K562 (cell line): ENCODE measurements at places on chromosomes 16 and 17. TPM values are rescaled to one million over a fixed set of nuclear protein-coding genes. Genes with fewer than 3 reads are reported as not detected.

DNA sequence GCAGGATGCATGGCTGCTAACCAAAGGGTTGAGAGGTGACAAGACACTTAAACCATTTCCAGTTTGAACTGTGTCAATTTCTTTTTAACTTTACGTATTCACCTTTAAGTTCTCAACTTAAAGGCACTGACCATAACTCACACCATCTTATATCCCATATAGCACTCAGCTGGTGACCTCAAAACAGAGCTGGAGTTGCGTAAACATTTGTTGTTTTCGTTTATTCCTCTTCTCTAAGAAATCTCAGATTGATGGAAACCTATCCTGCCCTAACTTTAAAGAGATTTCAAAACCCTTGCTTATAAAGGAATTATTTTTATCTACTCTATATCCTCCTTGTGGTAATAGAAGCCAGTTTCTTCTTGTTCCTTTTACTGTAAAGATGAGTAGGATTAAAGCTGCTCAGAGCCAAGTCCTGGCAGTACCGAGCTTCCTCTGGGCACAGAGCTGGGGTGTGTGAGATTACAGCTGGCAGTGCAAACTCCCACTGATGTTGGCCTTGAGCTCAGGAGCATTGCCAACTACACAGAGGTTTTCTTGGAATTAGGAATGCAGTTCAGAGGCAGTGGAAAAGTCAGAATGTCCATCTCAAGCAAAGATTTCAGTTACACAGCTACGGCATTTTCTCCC is 1.3 kb downstream of the KCTD2 start:
- DNase-seq = no peak

DNA sequence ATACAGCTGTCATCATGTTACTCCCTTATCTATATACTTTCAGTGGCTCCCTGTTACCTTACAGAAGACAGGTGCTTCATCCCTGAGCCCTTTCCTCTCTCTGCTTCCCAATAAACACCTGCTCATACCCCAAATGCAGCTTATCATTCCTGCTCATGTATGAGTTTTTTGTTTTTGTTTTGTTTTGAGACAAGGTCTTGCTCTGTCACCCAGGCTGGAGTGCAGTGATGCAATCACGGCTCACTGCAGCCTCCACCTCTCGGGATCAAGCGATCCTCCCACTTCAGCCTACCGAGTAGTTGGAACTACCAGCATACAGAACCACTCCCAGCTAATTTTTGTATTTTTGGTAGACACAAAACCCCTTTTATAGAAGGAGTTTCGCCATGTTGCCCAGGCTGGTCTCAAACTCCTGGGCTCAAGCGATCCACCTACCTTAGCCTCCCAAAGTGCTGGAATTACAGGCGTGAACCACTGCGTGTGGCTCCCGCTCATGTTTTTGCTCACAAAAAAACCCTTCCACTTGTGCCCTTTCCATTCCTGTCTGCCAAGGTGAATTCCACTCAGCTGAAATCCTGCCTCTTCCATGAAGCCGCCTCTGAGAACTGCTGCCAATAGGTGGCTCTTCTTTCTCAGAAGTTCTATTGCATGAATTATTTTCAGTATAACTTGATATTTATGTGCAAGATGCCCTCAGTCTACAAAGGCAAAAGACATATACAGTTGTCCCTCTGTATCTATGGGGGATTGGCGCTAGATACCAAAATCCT is 7.9 kb upstream of the RNF157 start:
- DNase-seq = no peak

DNA sequence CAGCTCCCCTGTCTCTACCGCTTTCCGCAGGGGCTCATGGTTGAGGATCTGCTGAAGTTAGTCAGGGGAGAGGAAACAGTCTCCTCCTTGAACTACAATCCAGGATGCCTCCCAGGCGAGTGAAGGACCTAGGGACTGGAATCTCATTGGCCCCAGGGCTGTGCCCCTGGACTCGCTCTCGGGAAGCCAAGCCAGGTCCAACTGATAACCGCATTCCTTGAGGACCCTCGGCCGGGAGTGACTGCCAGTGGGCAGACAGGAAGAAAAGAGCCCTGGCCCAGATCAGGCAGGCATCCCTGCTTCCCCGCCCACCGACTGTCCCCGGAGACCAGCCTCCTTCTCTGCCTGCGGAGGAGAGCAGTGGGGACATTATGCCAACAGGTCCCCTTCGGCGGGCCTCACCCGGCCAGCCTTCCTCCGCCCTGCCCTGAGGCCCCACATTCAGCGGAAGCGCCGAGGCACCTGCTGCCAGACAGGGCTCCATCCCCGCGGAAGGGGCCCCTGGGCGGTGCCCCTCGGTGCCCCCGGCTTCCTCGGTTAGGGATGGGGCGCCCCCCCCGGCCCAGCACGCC is 776 bp downstream of the LRRC75A start:
- no peak for DNase-seq

DNA sequence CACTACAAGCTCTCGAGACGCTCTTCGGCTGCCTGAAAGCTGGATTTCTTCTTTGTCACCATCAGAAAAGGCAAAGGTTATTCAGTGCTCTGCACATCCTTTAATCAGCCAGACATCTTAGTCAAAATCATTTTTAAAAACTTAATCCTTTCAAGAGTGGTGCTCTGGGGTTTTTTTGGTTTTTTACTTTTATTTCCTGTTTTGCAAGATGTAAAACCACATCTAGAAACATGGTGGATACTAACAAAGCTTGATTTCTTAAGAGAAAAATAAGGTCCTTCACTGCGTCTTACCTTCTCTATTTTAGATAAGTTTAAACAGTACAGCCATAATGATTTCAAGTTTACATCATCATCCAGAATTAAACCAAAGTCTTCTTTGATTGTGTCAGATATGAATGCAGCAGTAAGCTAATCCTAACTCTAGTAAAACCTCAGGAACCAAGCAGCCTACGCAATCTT is 6.3 kb downstream of the ANKRD11 start:
- DNase-seq = no peak

DNA sequence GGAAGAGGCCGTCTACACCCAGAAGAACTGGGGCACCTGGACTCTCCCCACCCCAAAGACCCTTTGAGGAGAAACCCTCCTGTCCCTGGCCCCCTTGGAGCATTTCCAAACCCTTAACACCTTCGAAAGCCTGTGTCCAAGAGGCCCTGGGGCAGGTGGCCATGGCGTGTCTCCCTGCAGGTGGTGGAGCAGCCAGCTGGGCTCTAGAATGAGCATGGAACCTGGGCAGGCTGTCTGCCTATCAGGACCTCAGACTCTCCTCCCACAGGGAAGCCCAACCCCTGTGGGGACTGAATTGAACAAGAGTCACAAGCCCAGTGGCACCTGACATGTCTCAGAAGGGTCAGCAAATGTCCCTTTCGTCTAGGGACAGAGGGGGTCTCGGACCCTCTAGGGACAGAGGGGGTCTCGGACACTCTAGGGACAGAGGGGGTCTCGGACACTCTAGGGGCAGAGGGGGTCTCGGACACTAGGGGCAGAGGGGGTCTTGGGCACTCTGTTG is 8.4 kb downstream of the CBX4 start:
- DNase-seq = peak; percentile 39

GRCh38 chr17:35743626-35744328 is 9.3 kb downstream of the GAS2L2 start:
- peak; percentile 48 for DNase-seq

GRCh38 chr17:66472123-66472522 is 169.7 kb downstream of the PRKCA start:
- no peak for DNase-seq

DNA sequence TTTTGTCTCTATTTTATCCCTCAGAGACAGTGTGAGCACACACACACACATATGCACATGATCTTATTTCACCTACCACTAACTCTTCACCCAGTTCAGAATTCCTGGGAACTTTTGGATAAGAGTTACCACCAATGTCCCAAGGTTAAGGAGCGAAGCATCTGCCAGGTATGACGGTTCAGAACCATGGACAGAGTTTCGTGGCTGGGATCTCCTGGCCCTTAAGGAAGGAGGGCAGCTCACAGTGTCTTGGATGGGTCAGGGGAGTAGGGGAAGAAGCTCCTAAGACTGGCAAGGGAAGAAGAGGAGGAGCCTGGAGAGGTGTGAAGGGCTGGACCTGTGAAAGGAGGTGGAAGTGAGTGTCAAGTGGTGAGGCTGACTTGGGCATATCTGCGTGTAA is 23.0 kb upstream of the TMEM132E start:
- DNase-seq = peak; percentile 34

GRCh38 chr16:886802-887731 is 83.7 kb downstream of the LMF1 start:
- DNase-seq = no peak

DNA sequence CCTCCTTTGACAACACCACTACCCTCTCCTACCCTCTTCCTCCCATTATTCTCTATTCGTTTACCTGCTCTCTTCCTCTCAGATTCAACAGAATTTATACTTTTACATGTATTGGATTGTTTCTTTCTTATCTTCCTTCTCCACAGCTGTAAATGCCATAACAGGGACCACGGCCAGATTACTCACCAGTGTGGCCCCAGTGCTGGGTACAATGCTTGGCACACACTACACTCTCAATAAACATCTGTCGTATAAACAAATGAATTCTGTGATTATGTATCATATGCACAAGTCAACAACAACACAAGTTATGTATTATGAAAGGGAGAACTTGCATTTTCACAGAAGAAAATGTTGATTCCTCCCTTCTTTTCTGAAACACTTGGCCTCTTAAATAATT is 20.0 kb downstream of the AARSD1 start:
- no peak for DNase-seq

DNA sequence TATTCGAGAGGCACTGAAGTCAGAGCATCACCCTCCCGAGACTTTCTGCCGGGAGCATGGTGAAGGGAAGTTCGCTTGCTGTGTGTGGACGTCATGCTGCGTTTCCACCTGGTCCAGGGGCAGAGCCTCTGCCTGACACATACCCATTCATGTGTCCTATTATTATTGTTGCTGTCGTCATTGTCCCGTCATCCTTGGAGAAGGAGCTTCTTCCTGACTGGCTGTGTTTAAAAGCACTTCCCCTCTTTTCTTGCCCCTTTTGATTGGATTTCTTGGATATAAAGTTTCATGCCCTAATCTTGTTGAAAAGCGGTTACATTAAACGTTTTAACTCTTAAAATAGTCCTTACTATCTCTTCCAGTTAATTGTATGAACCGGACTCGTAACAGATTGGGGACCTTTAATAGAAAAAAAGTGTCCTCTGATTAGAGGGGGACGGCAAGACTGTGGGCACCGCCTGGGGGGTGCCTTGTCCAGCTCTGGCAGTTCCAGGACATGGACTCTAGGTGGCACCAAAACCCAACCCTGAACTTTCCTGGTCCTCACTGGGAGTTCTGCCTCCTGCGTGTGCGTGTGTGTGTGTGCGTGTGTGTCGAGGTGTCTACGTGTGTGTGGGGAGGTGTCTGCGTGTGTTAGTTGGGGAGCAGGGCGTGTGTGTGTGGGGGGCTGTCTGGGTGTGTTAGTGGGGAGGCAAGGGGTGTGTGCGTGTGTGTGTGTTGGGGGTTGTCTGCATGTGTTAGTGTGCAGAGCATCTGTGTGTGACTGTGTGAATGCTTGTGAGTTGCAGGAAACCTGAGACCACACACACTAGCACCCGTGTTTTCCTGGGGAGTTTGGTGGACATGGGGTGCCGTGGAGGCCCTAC is 133.3 kb upstream of the CIBAR2 start:
- peak; percentile 81 for DNase-seq

- peak; percentile 33 for DNase-seq
Observed at GRCh38 chr17:20116683-20117309, 107.6 kb downstream of the SPECC1 start.

- DNase-seq = no peak
Observed at GRCh38 chr16:8310323-8310722, 280.0 kb downstream of the TMEM114 start.

DNA sequence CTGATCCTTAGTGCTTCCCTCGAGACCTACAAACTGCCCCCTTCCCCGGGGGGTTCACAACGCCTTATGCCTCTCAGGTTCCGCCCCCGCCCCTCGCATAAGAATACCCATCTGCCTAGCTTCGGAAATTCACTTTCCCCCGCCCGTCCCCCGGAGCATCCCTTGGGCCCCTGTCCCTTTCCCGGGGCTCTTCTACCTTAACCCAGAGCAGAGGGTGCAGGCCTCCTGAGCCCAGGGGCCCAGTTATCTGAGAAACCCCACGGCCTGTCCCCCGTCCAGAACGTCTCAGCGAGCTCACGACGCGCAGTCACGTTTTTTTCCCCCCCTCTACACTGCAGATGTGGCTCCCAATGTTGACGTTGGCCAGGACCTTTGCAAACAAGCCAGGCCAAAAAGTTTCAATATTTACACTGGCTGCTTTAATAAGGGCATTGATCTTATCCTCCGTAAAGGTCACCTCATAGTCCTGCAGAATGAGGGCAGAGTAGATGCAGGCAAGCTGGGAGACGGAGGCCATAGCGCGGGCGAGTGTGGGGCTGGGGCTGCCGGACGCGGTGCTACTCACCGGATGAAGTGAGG is 1.4 kb upstream of the NBR1 start:
- peak; percentile 56 for DNase-seq

DNA sequence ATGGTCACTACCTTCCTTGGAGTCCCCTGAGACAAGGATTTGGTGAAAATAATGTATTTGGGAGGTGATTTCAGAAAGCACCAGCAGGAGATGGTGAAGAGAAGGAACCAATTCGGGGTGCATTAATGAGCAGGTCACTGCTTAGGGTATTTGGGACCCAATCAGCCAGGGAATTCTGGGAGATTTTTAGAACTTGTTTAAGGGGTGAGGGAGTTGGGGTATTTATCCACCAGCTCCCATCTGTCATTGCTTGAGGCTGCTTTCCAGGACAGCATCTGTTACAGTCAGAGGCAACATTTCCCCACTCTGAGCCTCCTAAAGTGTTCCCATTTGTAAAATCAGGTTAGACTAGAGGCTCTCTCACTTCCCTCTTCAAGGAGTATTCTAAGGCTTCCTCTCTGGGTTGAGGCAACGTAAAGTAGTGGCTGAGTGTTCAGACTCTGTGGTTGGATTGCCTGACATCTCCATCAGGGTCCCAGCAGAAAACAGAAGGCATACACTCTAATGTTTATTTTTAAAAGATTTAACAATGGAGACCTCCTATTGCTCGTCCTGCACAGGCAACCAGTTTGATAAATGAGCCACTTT is 60.9 kb downstream of the CLEC19A start:
- DNase-seq = no peak

Gene DOK4
- polyA plus RNA-seq = 12.4 and 16.4 TPM in 2 replicates

Gene TPSG1
- polyA plus RNA-seq = not detected in 2 replicates

Gene TBC1D3I
- polyA plus RNA-seq = 0.19 TPM in 1 of 2 replicates, not detected in the other

Gene PDE6G
- not detected in 2 replicates for polyA plus RNA-seq

Gene CCDC47
- 122 and 125 TPM in 2 replicates for polyA plus RNA-seq

Gene PABPN1L
- 0.11 TPM in 1 of 2 replicates, not detected in the other for polyA plus RNA-seq

Gene PARD6A
- polyA plus RNA-seq = 0.46 and 0.81 TPM in 2 replicates
